ENCODE measurements at places on chromosomes 2 and 18. TPM values are rescaled to one million over a fixed set of nuclear protein-coding genes. Genes with fewer than 3 reads are reported as not detected.

GRCh38 chr18:79644006-79644665 lies 35.5 kb upstream of the CTDP1 start:
- H3K27ac ChIP-seq: no peak overlapping the region
- H3K4me1 ChIP-seq: peaks cover 3% of the 10 kb centered on the region
- no peaks in the 10 kb centered on the region for H3K36me3 ChIP-seq
- peak; percentile 87 for DNase-seq
- no peak overlapping the region for H3K4me3 ChIP-seq

- no peaks in the 10 kb centered on the region for H3K27me3 ChIP-seq
- no peaks in the 10 kb centered on the region for H3K36me3 ChIP-seq
- H3K4me1 ChIP-seq: no peaks in the 10 kb centered on the region
- H3K4me3 ChIP-seq: no peak overlapping the region
- no peak for DNase-seq
Measured at GRCh38 chr18:48531908-48532307, 6.9 kb upstream of the CTIF start.

GRCh38 chr2:63436488-63436887 lies 151.8 kb downstream of the WDPCP start:
- H3K4me1 ChIP-seq: no peaks in the 10 kb centered on the region
- no peaks in the 10 kb centered on the region for H3K27me3 ChIP-seq
- H3K4me3 ChIP-seq: no peak overlapping the region
- H3K36me3 ChIP-seq: no peaks in the 10 kb centered on the region
- no peak overlapping the region for H3K27ac ChIP-seq

DNA sequence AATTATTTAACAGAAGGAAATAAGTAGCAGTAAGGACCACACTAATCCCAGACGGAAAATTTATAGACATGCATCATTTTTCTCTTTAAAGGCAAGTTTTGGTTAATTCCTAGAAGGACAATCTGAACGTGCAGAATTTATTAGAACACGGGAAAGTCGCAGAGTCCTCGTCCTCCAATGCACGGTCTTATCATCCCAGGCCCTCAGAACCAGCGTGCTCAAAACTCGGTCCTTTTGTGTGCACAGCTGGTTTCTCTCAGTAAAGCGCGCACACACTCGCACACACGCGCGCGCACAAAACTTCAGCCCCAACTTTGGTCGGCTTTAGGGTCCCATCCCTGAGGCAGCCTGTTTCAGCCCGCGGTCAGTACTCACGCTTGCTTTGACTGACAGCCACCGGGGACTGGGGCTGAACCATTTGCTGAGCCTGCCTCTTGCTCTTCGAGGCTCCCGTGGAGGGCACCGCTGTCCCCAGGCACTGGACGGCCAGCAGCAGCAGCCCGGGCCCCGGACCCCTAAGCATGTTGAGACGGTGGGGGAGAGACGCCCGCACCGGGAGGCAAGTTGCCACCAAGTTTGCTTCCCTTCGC lies 493 bp downstream of the FN1 start:
- peaks cover 75% of the 10 kb centered on the region for H3K27me3 ChIP-seq
- peak overlapping the region; percentile 53 for H3K27ac ChIP-seq
- H3K4me3 ChIP-seq: peak overlapping the region; percentile 50

- H3K27me3 ChIP-seq: no peaks in the 10 kb centered on the region
- no peak overlapping the region for H3K27ac ChIP-seq
- peak; percentile 94 for DNase-seq
- H3K4me1 ChIP-seq: no peaks in the 10 kb centered on the region
- no peaks in the 10 kb centered on the region for H3K36me3 ChIP-seq
Measured at GRCh38 chr2:227884511-227884947, 13.1 kb downstream of the DAW1 start.

PAPOLG gene
- total RNA-seq: 11.3 TPM

CBLN2 gene
- total RNA-seq: not detected

Measured in left lung (tissue), 14 donors.